ENCODE measurements at places on chromosomes 7 and 10. TPM values are rescaled to one million over a fixed set of nuclear protein-coding genes. Genes with fewer than 3 reads are reported as not detected.

DNA sequence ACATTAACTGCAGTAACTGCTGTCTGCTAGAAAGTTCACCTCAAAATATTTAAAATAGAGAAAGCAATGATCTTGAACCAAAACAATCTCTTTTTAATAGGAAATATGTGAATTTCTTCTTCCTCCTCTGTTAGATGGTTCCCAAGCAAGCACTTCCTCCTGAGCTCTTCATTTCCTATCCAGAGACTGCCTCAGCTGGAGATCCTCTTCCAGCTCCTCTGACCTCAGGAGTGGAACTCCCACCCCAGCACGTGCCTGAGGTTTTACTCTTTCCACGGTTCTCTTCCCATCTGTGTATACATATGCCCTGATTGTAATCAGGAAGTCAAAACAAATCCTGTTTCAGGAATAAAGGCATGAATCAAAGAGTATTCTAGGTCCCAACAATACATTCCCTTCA is 5.6 kb downstream of the DENND11 start:
- no peak overlapping the region for H3K27ac ChIP-seq
- no peak overlapping the region for H3K4me3 ChIP-seq
- peaks cover 14% of the 10 kb centered on the region for H3K4me1 ChIP-seq
- no peak for DNase-seq
- H3K36me3 ChIP-seq: no peaks in the 10 kb centered on the region

- no peak overlapping the region for H3K27ac ChIP-seq
- H3K4me1 ChIP-seq: no peaks in the 10 kb centered on the region
- no peaks in the 10 kb centered on the region for H3K36me3 ChIP-seq
- H3K4me3 ChIP-seq: no peak overlapping the region
- H3K27me3 ChIP-seq: no peaks in the 10 kb centered on the region
Measured at GRCh38 chr10:6689036-6689435, 109.0 kb upstream of the PRKCQ start.

DNA sequence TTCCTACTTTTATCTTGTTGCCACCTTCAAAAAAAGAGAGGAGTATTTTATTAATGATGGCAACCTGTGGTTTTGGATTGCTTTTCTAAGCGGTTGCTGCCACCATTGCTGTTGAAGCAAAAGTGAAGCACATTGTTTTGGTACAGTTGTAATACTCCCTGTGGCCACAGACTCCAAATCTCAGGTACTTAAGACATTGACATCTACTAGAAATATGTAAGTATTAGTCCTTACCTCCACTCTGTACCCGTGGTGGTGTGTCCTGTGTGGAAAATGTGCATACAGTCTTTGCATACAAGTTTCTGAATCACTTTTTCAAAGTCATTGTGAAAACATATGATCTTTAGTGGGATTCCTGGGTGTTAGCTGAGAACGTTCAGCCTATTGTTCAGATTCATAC is 85.7 kb downstream of the ANLN start:
- H3K27me3 ChIP-seq: no peaks in the 10 kb centered on the region
- no peaks in the 10 kb centered on the region for H3K36me3 ChIP-seq
- no peak overlapping the region for H3K4me3 ChIP-seq
- H3K27ac ChIP-seq: no peak overlapping the region

CLDN12 gene
- total RNA-seq: 44.4 TPM

RGR gene
- total RNA-seq: 0.58 TPM

- no peaks in the 10 kb centered on the region for H3K36me3 ChIP-seq
- H3K4me1 ChIP-seq: no peaks in the 10 kb centered on the region
- no peaks in the 10 kb centered on the region for H3K27me3 ChIP-seq
- H3K27ac ChIP-seq: no peak overlapping the region
Measured at GRCh38 chr7:16880554-16880953, 1.2 kb downstream of the AGR3 start.

CYP3A5 gene
- total RNA-seq: 0.36 TPM

- H3K4me1 ChIP-seq: no peaks in the 10 kb centered on the region
- no peaks in the 10 kb centered on the region for H3K36me3 ChIP-seq
- no peak for DNase-seq
- H3K4me3 ChIP-seq: no peak overlapping the region
Measured at GRCh38 chr10:30576641-30577040, 52.9 kb downstream of the LYZL2 start.

DNA sequence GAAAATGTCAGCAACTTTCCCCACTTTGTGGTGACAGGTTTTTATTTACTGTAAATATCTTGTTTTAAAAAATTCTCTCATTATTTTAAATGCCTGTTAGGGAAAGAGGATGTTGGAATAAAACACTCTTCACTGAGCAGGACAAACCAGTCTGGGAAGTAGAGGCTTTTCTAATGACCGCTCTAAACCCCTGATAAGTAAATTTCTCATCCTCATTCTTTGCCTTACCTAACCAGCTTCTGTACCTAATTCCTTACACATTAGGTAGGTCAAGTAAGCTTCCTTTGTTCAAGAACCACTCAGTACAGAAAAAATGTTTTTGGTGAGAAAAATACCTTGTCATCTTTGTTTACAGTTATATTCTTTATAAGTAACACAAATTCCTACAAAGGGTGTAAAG is 143.6 kb downstream of the GPR85 start:
- H3K4me3 ChIP-seq: no peak overlapping the region
- H3K4me1 ChIP-seq: no peaks in the 10 kb centered on the region
- no peaks in the 10 kb centered on the region for H3K27me3 ChIP-seq

DNA sequence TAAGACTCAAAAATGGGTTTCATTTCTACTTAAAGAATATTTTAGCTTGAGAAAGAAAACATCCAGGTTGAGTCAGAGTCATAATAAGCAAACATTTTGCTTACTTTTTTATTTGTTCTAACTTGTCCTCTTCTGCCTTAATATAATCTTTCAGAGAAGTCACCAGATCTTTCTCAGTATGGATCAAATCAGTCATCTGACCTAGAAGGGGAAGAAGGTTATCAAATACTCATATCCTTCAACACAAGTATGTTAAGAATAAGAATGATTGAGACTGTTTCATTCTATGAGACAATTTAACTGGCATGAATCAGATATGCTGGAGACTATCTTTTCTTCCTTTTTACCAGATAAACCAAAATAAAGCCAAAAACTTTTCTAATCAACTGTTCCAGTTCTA is 23.0 kb downstream of the P4HA1 start:
- H3K36me3 ChIP-seq: peaks cover 43% of the 10 kb centered on the region
- H3K4me3 ChIP-seq: no peak overlapping the region
- no peaks in the 10 kb centered on the region for H3K27me3 ChIP-seq
- no peaks in the 10 kb centered on the region for H3K4me1 ChIP-seq
- no peak overlapping the region for H3K27ac ChIP-seq

DNA sequence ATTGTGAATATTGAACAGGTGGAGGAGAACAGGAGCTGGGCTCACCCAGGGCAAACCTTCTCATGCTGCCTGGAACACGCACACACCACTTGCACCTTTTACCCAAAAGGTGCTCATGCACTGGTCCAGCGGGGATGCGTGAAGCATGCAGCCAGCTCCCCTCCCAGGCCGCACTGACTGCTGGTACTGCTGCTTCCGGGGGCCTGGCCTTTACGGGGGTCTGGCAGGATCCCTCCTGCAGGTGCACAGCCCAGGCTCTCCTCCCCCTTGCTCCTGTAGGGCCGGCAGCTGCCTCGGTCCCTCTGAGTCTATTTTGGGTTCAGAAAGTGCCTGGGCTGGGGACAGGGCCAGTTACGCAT is 221.7 kb downstream of the DNAJB6 start:
- H3K27me3 ChIP-seq: no peaks in the 10 kb centered on the region
- no peak overlapping the region for H3K27ac ChIP-seq
- H3K36me3 ChIP-seq: no peaks in the 10 kb centered on the region
- H3K4me1 ChIP-seq: no peaks in the 10 kb centered on the region
- no peak overlapping the region for H3K4me3 ChIP-seq
- DNase-seq: no peak

GRCh38 chr10:17669185-17669872 is 25.4 kb downstream of the STAM start:
- H3K36me3 ChIP-seq: no peaks in the 10 kb centered on the region
- H3K27me3 ChIP-seq: no peaks in the 10 kb centered on the region
- no peak overlapping the region for H3K4me3 ChIP-seq
- H3K27ac ChIP-seq: no peak overlapping the region

- no peaks in the 10 kb centered on the region for H3K36me3 ChIP-seq
- no peak overlapping the region for H3K4me3 ChIP-seq
- no peaks in the 10 kb centered on the region for H3K27me3 ChIP-seq
- H3K4me1 ChIP-seq: peaks cover 16% of the 10 kb centered on the region
- no peak for DNase-seq
Measured at GRCh38 chr10:50470798-50471582, 152.8 kb downstream of the SGMS1 start.
